ENCODE measurements at places on chromosomes 6 and 20.

DNA sequence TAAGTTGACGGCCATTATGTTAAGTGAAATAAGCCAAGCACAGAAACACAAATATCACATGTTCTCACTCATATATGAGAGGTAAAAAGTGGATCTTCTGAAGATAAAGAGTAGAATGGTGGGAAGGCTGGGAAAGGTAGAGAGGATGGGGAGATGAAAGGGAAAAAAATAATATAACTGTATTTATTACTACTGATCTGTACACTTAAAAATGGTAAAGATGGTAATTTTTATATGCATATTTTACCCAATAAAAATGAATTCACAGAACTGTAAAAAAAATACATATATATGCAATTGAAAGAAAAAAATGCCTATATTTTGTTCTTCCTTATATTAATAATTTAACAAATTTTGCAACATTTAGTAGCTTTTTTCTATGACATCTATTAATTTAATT, 694.4 kb upstream of the MARCKS start:
- DNase-seq: no peak

- DNase-seq: no peak
These were observed 29.4 kb downstream of the PNLDC1 start for GRCh38 chr6:159829526-159829925.

GRCh38 chr20:48166082-48166835, 381.0 kb upstream of the SULF2 start:
- no peak for DNase-seq

DNA sequence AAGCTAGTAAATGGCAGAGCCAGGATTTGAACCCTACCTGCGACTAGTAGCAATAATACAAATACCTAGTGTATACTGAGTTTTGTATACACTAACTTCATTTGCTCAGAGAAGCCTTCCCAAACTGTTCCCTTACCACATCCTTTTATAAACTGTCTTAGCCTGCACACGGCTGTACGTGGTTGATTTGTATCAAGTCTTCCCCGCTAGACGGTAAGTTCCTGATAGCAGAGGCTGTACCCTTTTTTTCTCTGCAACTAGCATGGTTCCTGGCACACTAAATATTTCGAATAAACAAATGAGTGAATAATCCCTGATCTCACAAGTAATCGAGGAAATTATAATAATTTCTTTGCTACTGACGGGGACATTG, 636 bp downstream of the RTF2 start:
- no peak for DNase-seq

- peak; percentile 40 for DNase-seq
These were observed 8.0 kb downstream of the STK35 start for GRCh38 chr20:2109425-2110210.

GRCh38 chr20:7358670-7359069, 581.6 kb downstream of the HAO1 start:
- no peak for DNase-seq

DNA sequence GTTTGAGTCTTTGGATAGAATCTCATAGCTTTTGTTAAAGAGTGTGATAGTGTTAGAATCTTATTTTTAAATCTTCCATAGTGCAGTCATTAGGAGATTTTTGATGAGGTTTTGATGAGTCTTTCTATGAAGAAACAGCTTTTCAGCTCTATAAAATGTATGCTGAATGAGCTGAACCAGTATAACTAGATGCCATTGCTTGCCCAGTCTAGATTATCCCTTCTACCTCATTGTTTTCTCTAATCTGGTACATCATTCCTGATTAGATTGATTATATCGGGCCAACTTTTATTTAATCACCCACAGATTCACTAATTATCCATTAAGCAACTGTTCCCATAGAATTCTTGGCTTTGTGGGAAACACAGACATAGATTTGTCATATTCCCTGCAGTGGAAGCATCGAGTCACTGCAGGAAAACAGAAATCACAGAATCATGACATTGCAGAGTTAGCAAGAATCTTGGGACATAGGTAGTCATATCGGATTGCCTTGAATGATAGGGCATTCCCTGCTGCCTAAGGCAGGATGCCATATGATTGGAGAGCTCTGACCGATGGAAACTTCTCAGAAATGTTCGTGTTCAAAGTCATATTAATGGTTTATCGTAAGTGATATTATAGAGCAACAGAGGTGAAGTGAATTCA, 882.7 kb upstream of the FLRT3 start:
- no peak for DNase-seq

DNA sequence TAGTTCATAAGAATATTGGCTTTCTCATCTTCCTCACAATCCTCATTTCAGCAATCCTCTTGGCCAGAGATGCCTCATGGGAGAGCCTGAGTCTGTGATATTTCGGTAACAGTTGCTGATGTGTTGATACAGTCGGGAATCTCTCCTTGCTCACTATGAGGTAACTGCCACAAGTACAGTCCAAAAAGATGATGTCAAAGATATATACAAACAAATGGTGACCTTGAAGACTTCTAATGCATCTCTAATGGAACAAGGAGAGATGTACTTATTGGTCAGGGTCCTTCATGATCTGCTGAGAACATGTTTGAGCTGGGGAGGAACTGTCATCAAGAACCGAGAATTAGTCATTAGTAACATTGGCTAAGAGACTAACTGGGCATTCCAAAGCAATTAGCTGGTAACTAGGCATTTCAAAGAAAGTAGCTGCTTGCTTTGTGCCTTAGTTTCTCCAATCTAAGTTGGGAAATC, 56.1 kb downstream of the FILIP1 start:
- peak; percentile 68 for DNase-seq

DNA sequence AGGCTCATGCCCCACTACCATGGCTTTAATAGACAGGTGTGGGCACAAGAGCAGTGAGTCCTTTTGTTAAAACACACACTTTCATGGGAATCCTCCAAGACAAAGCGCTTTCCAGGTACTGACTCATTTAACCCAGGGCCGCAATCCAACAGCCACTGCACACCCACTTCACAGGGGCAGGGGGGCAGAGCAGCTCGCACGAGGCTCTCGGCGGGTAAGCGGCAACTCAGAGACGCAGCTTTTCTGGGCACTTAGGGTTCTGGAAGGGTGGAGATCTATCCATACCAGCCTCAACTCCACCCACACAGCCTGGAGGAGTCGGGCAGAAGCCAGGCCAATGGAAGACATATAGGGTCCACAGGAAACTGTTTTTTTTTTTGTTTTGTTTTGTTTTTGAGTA, 28.6 kb downstream of the PSMG4 start:
- no peak for DNase-seq

- DNase-seq: peak; percentile 30
These were observed 628.0 kb upstream of the NRSN1 start for GRCh38 chr6:23498013-23498412.

- DNase-seq: no peak
These were observed 12.1 kb upstream of the UBE2J1 start for GRCh38 chr6:89364586-89364985.

DNA sequence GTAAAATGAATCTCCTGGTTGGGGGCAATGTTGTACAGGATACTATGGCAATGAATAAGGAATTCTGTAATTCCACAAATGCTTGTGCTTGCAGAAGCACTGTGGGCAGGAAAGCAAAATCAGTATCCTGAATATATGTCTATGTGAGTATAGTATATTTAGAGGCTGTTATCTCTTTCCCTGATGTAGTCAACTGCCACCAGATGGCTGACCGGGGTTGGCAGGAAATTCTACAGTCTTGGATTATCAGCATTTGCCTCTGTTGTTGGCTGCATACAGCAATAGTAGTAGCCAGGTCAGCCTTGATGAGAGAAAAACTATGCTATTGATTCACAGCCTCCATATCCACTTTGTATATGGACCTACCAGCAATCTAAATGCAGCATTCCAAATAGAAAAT, 425.1 kb upstream of the JAG1 start:
- DNase-seq: no peak

- no peak for DNase-seq
These were observed 186.6 kb downstream of the MTHFD1L start for GRCh38 chr6:151052021-151052646.

- no peak for DNase-seq
These were observed 654.7 kb downstream of the EPM2A start for GRCh38 chr6:145080651-145081050.

DNA sequence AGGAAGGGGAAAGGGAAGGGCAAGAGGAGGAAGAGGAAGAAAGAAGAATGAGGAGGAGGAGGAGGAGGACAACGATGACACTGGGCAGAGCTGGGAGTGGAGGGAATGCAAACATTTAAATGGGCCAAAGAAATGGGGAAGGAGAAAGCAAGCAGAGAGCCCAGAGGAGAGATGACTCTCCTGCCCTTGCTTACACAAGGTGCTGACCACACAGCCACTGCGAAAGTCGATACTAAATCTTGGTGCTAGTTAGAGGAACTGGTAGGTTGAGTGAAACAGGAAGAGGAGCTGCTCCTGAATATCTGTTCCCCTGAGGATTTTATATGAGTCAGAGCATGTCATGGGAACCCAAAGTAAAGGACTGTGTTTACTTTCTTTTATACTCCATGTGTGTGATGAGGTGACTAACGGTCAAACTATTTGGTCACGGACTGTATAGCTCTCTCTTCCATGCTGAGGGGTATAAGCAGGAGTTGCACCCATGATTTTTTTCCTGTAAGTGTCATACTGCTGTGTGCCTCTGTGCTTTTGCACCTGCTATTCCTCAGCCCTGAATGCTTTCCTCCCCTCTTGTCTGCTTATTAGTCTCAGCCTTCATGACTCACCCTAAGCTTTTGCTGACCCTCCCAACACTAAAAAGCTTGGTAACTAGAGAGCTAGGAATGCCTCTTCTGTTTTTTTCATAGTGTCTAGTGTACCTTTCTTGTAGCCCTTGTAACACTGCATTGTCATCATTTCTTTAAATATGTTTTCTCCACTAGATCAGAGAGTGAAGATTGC, 9.5 kb upstream of the PAQR8 start:
- DNase-seq: peak; percentile 69

DNA sequence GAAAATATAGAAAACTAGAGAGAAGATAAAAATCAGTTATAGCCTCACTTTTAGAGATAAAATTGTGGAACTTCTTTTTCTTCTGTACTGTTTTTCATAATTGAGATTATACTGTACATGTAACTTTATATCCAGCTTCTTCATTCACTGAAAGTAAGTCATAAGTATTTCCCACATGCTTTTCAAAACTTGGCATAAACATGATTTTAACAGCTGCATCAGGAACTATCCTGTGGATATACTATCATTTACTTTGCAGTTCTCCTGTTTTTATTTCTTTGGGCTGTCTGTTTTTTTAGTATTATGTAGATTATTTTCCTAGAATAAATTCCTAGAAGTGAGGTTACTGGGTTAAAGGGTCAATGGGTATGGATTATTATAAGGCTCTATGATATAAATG, 14.8 kb downstream of the DSTN start:
- no peak for DNase-seq

DNA sequence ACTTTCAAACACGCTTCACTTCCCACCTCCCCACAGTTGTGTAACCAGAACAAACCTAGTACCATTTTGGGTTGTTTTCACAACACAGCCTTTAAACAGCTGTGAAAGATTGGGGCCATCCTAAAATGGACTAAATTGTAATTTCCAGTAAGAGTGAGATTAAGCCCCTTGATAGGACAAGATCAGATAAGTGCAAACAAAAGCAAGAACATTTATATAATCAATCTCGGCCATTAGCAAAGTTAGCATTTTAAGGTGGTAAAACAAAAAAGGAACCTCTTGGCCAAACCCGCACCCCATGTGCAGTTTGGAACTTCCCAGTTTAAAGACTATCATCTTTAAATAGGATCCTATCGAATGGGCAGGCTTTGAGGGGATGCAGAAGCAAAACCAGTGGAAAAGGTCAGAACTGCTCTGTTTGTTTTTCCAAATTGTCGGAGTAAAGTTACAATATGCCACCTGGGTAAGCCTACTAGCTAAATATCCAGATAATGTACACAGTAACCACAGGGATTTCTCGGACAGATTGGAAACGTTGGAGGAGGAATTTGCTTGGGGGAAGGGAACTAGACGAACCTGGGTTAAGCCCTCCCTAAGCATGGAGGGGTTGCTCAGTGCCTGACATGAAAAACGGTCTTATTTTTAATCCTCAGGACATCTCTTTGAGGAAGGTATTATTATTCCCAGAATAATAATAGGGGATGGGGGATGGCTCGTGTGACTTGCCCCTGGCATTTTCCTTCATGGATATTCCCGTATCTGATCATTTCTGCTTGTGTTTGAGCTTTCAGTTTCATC, 159.8 kb upstream of the SALL4 start:
- DNase-seq: no peak

GRCh38 chr6:2971420-2972218, at the start of gene SERPINB6:
Gene SERPINB6, minus strand, starts transcription at chr6:2971567. Its CDS starts 12,235 bp downstream, at chr6:2959332.
- DNase-seq: peak; percentile 93

- peak; percentile 92 for DNase-seq
These were observed 96.8 kb downstream of the ARMC2 start for GRCh38 chr6:108944707-108945680.

GRCh38 chr6:157999168-158000051, 17.7 kb downstream of the SYNJ2 start:
- no peak for DNase-seq

DNA sequence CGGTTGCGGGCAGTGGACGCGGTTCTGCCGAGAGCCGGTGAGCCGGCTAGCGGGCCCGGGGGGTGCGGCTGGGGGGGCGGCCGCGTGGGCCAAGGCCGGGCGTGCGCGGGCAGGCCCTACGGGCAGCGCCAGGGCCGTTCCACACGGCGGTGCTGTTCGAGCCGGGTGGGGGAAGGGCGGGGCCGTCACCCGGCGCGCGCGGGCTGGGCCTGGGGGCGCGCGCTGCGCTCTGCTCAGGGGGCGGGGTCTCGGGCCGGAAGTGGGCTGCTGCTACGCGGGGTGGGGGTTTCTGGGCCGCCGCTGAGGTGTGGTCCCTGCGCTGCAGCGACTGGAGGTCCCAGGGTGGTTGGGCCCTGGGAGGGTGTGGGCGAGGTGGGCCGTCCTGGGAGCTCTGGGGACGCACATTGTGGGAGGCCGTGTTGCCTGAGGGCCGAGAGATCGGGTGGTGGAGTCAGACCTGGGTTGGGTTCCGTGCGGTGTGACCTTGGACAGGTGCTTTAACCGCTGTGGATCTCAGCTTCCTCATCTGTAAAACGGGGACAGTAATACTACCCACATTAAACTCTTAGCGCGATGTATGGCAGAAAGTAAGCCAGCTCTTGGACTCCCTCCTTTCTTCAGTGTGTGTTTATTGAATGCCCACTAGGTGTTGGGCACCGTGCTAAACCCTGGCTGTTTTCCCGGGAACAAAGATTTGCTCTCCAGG, 391 bp downstream of the MAPRE1 start:
- peak; percentile 77 for DNase-seq

DNA sequence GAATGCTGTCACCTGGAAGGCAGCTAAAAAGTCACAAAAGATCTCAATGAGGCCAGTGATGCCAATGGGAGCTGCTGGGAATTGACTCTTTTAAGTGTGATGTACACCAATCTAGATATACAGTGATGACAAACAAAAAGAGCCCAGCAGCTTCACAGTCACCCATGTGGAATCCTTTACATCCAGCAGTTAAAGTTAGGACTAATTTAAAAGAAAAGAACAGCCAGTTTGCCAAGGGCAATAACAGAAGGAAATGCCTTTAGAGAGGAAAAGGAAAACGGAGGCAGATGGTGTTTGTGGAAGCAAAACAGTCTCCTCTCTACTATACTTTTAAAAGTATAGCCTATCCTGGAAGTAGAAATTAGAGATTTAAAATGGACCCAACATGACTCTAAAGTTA, 873.5 kb downstream of the EPHA7 start:
- peak; percentile 22 for DNase-seq

- peak; percentile 10 for DNase-seq
These were observed 2.2 kb upstream of the SNPH start for GRCh38 chr20:1263853-1264252.

GRCh38 chr6:56637640-56638039, 5.0 kb downstream of the DST start:
- DNase-seq: peak; percentile 72

All from umbilical cord (tissue), 2 donors.